ENCODE measurements at places on chromosomes 1 and 21.

GRCh38 chr1:32309960-32310359 lies 18.1 kb downstream of the HDAC1 start:
- no peak for DNase-seq

DNA sequence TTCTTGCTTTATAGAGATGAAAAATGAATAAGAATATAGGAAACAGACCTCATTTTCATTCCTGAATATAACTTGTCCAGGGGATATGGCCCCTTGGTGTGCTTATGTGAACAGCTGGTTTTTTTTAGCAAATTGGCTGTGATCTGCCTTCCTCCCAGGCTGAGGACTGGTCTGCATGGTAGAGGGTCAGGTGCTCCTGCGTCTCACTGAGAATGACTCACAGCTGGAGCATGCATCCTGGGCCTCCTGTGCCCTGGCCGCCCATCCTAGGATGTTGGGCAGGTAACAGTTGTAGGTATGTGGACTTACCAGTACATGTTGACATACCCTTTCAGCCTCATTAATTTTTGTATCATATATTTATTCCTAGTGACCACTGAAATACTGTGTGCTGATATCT lies 29.8 kb downstream of the AGT start:
- no peak for DNase-seq

- DNase-seq = no peak
Observed at GRCh38 chr1:2480986-2481364, 4.9 kb downstream of the PLCH2 start.

DNA sequence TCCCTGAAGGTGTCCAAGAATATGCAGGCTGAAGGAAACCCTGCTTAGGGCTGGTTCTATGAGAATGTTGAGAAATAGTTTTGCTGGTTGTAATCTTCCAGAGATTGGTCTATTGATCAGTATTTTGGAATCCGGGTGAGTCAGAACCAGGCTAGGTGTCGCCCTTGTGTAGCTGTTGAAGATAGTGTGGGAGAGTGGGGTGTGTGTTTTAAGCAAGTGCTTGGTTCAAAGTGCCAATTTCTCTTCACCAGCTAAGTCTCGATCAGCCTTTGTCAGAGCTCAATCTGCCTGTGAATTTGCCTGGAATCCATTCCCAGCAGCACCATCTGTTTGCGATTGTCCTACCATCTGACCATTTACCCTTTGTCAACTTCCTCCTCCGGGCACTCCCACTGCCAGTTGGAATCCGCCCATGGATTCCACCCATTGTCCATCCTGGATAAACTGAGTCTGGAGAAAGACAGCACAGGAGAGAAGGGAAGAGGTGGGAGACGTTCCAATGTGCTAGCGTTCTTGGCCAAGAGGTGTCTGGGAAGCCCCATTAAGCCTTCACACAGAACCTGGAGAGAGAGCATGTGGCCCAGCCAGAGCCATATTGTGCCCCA lies 59.4 kb upstream of the CYP2J2 start:
- no peak for DNase-seq

DNA sequence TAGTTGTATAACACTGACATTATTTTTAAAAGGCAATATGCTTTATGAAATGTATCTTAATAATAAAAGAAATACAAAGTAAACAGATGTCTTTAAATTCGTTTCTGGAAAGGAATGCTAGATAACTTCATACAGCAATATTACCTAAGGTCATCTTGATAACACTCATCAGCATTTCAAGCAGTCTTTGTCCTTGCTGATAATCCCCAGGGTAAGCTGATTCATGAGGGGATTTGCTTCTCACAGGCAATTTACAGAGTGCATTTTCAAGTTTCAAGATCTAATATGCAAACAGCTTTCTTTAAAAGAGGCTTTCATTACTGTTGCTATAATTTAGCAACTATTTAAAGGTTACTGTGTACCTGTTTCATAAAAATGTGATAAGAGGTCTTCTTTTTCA lies 75.2 kb upstream of the NEK2 start:
- DNase-seq = no peak

GRCh38 chr1:178407655-178408054 lies 89.1 kb downstream of the CLEC20A start:
- no peak for DNase-seq

DNA sequence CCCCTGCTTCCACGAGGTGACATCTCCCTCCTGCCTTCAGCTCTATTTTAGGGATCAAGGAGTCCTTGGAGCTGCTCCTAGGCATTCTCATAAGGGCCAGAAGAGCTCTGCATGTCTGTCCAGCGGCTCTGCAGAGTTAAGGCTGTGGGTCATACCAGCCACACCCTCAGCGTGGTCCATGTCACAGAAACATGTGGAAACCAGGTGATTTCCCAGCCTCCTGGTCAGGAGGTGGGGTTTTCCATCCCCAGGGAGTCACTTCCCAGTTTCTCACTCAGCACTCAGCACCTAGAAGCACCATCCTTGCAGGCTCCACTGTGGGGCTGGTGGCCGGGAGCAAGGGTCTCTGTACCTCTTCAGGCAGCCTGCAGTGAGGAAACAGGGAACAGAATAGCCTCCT lies 1.4 kb upstream of the TNFRSF1B start:
- no peak for DNase-seq

DNA sequence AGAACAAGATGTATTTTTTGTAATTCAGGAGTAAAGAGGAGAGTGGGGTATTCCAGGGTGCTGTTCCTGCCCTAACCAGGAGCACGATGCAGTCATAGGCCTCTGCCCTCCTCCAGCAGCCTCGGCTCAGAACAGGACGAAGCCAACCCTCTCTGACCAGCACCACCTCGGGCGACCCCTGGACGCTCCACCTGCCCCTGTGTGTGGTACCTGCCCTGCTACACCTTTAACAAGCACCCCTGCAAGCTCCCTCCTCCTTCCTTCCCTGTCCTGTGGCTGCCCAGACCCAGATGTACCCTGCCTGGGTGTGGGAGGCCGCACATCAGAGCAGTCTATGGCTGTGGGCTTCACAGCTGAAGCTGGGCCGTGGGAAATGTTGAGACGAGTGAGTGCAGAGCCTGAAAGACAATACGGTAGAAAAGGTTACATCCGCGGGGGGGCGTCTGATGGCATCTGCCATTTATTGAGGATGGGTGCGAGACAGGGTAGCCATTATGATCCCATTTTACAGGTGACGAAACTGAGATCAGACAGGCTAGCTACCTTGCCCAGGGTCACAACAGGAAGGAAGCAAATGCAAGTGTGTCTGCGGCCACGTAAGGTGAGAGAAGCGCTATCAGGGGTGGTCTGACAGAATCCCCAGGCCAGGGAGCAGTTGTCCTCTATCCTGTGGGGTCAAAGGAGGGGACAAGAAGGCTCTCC lies 4.6 kb downstream of the ERG start:
- DNase-seq = no peak

DNA sequence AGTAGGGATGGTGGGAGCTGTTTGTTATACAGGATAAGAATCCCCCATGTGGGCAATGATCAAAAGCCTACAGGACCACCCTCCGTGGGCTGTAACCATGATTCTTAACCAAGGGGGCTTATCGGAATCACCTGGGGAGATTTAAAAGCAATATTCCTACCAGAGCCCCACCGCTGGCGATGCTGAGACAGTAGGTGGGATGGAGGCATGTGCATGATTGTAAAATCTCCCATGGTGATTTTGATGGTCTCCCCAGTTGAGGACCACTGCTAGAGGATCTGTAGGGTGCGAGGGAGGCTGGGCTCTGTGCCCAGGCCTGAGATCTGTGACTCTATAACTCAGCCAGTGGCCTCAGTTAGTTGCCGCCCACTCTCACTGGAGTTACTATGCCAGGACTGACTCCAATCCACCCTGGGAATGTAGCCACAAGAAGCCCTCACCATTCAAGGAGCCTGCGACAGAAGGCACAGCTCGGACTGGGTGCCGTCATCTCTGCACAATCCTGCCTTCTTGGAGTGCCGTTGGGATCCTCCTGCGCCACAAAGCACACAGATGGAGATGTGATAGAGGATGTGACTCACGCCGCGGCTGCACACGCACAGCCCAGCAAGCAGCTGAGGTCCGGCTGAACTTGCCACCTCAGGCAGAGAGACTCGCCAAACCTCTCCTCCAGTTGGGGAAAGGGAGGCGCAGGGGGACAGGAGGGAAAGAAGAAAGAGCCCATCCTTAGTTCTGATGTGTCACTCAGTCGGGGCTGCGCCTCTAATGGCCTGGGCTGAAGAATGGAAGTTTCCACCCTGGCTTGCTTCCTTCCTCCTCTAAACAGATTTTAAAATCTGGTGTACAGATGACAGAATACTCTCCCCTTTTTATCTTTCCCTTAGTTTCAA lies 26.5 kb downstream of the AKNAD1 start:
- DNase-seq = no peak

DNA sequence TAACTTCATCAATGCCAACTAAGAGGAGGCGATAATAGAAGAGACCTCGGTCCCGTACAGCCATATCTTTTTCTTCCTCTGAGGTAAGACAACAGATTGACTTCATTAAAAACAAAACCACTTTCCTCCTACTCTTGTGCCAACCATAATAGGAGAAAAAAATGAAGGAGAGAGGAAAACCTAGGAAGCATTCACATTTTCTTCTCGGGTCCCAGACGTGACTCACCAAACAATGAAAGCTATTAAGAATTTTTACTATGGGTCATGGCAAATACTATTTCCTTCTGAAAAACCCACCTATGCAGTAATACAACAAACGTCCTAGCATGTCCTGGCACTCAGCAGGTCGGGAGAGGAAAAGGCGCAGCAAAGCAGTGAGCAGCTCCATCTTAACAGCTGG lies 8.6 kb upstream of the BCL2L15 start:
- no peak for DNase-seq

GRCh38 chr1:71698186-71698585 lies 584.2 kb downstream of the NEGR1 start:
- no peak for DNase-seq

GRCh38 chr1:97145321-97145956 lies 423.9 kb downstream of the PTBP2 start:
- DNase-seq = no peak

DNA sequence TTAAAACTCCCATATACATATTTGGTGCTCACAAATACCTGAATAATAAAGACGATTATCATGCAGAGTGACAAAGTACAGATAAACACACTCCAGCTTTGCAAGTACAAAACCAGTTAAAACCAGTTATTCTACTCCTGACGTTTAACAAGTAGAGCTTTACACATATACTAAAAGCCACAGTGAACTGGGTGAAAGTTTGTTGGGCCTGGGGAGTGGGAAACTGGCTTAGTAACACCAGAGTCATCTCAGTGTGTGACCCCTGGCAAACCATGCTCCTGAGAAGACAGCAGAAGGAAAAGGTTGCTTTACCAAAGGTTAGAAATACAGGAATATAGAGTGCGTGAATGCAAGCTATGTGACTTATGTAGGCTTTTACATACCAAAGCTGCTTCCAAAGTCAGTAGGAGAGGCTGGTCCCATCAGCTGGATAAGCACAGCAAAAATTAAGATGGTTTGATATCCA lies 148.1 kb downstream of the NRIP1 start:
- DNase-seq = no peak

GRCh38 chr1:226943156-226943555 lies 3.1 kb downstream of the COQ8A start:
- no peak for DNase-seq

- DNase-seq = no peak
Observed at GRCh38 chr1:14806772-14807171, 208.3 kb downstream of the KAZN start.

DNA sequence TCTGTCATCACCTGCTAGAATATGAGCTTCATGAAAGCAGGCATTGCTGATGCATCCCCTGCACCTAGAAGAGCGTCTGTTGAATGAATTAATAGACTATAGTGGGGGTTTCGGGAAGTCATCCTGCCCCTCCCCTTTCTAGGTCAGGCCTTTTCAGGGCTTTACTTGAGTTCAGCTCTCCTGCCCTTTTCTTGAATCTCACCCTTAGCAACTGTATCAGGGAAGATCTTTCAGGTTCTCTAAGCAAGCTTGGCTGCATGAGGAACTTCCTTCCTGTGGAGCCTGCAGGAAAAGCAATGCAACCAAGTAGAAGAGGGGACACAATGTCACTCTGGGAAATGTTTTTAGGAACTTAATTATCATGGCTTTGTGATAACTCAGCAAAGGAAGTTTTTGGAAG lies 27.2 kb upstream of the KIAA0040 start:
- no peak for DNase-seq

DNA sequence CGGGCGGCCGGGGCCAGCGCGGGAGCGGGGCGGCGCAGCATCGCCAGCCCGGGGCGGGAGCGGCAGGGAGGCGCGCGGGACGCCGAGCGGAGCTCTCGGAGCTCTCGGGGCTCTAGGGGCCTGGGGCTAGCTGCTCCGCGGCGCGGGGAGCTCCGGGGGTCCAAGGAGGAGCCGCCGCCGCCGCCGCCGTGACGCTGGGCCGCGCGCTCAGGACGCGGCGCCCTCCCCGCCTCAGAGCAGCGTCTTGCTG lies 147 bp downstream of the CLSTN1 start:
- no peak for DNase-seq

- no peak for DNase-seq
Observed at GRCh38 chr1:213884942-213885341, 102.8 kb upstream of the PROX1 start.

DNA sequence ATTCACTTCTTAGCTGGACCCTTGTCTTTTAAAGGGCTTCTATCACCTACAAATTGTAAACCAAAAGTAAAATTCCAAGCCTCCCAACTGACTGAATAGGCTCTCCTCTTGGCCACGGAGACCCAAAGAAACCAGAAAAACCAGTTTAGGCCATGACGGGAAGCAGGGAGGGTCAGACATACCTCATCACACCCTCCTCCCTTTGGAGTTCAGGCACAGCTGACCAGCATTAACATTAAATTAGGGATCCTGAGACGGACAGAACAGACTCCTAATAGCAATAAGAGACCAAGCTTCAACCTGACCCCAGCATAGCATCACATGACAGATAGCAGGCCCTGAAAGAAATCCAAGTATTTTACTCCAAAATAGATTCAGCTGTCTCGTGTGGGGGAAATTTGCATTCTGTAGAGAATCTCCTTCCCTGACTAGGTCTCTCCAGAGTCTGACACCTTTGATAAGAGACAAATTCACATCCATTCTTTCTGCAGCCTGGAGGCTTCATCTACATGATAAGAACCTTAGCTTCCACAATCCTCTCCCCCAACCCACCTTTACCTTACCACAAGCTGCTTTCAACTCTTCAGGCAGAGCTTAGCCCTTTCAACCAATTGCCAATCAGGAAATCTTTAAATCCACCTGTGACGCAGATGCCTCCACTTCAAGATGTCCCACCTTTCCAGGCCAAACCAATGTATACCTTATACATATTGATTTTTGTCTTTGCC lies 177.1 kb upstream of the RAB4A start:
- no peak for DNase-seq

DNA sequence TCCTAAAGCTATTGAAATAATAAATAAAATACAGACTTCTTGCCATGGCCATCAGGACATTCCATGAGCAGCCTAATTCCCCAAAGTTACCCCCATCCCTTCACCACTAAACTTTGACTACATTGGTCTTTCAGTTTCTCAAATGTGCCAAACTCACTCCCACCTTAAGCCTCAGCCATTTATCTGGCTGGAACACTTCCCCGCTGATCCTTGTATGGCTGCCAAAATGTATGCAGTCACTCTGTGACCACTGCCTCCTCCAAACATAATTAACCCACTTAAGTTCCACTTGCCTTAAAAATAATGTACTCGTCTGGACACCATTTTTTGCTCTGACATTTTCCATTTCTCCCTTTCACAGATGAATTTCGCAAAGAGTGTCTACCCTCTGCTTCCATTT lies 407.4 kb downstream of the NTNG1 start:
- DNase-seq = no peak

Data from central memory CD4-positive, alpha-beta T cell (primary cell).